ENCODE measurements at places on chromosomes 2 and 18.

- no peak for DNase-seq
These were observed 65.7 kb downstream of the SLC8A1 start for GRCh38 chr2:40386177-40386576.

GRCh38 chr2:48449073-48449840 is 80.7 kb upstream of the STON1 start:
- no peak for DNase-seq

GRCh38 chr2:16170675-16171424 is 230.5 kb downstream of the MYCN start:
- DNase-seq: no peak

DNA sequence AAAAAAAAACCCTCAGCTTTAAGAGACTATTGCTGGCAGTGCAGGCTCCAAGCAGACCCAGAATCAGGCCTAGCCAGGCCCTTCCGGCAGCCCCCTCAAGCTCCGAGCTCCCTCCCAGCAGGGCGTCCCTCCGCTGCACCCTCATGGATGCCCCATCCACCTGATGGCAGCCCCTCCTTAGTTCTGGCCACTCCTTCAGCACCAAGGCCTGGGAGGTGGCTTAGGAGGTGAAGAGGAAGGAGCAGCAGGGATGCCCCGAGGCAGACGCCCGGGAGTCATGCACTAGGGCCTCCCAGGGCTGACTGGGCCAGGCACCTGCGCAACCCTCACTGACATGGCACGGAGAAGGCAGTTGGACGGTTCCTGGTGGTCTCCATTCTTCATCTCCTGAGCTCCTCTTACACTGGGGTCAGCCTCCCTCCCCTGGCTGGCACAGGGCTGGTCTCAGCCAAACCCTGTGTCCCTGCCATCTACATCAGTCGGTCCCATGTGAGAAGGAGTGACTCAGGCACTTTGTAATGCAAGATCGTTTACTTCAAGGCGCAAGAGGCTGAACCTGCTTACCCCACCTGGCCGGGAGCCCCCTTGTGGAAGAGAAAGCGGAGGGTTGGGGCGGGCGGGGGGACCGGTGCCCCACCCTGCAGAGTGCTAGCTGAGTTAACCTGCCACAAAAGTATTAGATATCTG is 53.5 kb upstream of the ID2 start:
- DNase-seq: no peak

DNA sequence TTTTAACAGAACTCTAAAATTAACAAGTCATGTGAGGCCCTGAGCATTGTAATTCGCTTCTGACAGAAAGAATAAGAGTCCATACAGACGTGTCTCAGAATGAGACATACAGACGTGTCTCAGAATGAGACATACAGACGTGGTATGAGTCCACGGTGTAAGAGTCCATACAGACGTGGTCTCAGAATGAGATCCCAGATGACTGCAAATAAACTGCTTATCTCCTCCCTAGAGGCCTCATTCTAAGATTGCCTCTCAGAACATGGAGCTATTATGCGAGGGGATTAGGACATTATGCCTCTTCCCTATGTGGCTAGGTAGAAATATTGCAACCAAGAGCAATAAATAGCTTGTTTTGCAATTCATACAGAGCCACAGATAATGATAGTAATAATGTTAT is 63.9 kb downstream of the NEB start:
- no peak for DNase-seq

GRCh38 chr18:63099848-63100629 is 219.5 kb downstream of the BCL2 start:
- DNase-seq: no peak

GRCh38 chr2:222504719-222505118 is 80.4 kb downstream of the SGPP2 start:
- DNase-seq: no peak

GRCh38 chr18:78980279-78980771 is 707 bp downstream of the SALL3 start:
- no peak for DNase-seq

GRCh38 chr18:41881285-41881684 is 73.7 kb upstream of the PIK3C3 start:
- no peak for DNase-seq

DNA sequence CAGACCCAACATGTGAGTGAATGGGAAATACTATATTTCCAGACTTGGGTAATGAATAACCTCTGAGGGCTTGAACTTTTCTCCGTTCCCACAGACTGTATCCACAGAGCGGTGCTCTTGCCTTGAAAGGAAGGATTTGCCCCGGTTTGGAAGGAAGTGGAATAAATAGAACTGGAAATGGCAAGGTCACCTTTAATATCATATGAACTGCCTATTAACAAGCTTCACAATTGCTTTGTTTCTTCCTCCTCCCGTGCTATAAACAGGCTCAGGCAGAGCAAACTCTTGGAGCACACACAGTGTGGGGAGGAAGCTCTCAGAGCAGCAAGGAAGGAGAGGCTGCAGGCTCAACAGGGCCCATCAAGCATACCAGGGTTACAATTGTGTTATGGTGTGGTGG is 28.5 kb upstream of the DARS1 start:
- DNase-seq: no peak

Data from activated T-helper 1 cell treated with Interleukin-2 at 50 U/mL for 16 hours (primary cell).